ENCODE measurements at places on chromosomes 1 and 21. TPM values are rescaled to one million over a fixed set of nuclear protein-coding genes. Genes with fewer than 3 reads are reported as not detected.

GRCh38 chr1:69122373-69122772 is 445.3 kb upstream of the LRRC7 start:
- ATAC-seq = no peak

DNA sequence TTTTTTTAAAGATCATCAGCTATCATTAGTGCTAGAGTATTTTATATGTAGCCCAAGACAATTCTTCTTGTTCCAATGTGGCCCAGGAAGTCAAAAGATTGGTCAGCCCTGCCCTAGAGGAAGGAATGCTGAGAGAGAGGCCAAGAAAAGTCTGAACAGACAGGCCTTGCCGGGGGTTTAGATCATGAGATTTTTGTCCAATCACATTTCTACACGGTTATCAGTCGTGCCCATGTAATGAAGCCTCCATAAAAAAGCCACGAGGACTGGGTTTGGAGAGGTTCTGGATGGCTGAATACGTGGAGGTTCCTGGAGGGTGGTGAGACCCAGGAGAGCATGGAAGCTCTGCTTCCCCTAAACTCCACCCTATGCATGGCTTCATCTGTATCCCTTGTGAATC is 24.3 kb upstream of the ENO1 start:
- ATAC-seq = no peak

- ATAC-seq = peak; percentile 72
Observed at GRCh38 chr1:71667216-71667615, 586.4 kb upstream of the ZRANB2 start.

- ATAC-seq = no peak
Observed at GRCh38 chr1:2936559-2937515, 84.4 kb upstream of the ACTRT2 start.

- peak; percentile 21 for ATAC-seq
Observed at GRCh38 chr1:22778862-22779520, 68.4 kb downstream of the EPHB2 start.

TMEM201 gene
- 4.7 TPM for total RNA-seq

FCRL4 gene
- not detected for total RNA-seq

TMEM222 gene
- total RNA-seq = 28.6 TPM

S100A13 gene
- 133 TPM for total RNA-seq
